ENCODE measurements at places on chromosomes 7 and 10.

DNA sequence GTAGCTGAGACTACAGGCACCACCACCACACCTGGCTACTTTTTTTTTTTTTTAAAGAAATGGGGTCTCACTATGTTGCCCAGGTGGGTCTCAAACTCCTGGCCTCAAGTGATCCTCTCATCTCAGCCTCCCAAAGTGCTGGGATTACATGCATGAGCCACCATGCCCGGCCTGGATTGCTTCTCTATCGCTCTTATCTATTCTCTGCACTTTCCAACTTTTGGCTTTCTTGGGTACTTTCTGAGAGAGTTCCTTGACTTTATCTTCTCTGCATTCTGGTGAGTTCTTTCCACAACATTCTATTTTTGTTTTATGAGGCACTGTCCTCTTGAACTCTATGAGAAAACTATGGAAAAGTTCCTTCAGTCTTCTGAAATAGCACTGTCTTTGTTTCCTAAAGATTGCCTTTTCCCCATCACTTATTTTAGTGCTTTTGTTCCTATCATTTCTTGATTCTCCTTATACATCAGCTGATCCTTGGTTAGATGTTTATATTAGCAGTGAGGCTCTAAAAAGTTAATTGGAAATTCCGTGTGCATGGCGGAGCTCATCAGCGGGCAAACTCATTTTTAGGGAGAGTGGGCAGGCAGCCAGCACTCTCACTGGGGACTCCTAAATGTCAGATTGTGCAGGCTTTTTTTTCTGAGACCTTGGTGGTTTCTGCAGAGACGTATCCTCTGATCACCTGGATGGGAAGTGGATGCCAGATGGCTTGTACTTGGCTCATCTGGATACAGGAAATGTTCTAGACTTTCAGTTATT lies 43.9 kb downstream of the HIP1 start:
- no peak for DNase-seq

GRCh38 chr7:155961241-155962190 lies 149.3 kb upstream of the SHH start:
- DNase-seq = no peak

- DNase-seq = no peak
Measured at GRCh38 chr10:22103701-22104470, 100.4 kb upstream of the DNAJC1 start.

DNA sequence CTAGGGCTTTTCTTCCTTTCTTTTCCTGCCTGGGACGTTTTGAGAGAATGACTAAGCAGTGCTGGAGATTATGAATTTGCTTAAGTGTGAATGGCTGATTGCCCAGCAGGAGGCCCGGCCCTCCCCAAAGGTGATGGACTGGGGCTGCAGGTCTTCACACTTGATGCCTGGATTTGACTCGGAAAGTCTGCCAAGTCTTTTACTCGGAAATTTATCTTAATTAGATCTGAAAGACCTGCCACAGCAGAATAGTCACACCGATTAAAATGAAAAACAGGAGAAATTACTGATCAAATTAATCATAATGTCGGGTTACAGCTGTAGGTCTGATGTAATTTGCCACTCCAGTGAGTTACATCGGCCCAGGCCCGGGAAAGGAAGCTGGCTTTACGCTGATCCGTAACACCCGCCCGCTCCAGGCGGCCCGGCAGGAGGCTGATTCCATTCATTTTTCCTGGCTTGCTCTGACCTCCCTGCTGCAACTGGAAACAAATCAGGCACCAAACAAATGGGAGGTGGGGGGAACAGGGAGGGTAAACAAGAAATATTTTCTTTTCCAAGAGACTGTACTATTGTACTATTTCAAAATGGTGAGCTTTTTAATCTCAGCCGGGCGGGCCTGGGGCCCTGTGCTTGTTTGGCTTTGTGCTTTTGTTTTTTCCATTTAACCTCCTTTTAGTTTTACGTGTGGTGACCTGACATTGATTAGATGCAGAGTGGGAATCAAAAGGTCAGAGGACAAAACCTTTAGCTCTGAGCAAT lies 212.4 kb upstream of the YAE1 start:
- no peak for DNase-seq

Data from AG04450 (cell line).